ENCODE measurements at places on chromosomes 3 and 15.

DNA sequence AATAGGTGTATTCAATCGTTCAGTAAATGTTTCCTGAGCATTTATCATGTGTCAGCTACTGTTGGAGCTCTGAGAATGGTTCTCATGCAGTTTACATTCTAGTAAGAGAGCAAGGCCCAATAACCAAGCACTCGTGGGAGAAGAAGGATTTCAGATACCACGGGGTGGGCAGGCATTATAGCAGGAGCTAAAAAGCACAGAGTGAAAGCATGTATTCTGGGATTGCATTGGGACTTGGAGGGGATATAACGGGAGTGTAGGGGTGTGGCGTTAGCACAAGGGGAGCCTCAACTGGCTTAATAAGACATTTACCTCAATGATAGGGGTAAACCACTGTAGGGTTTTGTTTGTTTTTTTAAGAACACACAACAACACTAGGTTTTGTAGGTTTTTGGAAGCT is 1.6 kb upstream of the SIAH2 start:
- no peak for DNase-seq

GRCh38 chr3:26515351-26515750 is 107.2 kb upstream of the LRRC3B start:
- DNase-seq: no peak

- DNase-seq: no peak
Observed at GRCh38 chr3:56197991-56198390, 270.3 kb downstream of the ERC2 start.

DNA sequence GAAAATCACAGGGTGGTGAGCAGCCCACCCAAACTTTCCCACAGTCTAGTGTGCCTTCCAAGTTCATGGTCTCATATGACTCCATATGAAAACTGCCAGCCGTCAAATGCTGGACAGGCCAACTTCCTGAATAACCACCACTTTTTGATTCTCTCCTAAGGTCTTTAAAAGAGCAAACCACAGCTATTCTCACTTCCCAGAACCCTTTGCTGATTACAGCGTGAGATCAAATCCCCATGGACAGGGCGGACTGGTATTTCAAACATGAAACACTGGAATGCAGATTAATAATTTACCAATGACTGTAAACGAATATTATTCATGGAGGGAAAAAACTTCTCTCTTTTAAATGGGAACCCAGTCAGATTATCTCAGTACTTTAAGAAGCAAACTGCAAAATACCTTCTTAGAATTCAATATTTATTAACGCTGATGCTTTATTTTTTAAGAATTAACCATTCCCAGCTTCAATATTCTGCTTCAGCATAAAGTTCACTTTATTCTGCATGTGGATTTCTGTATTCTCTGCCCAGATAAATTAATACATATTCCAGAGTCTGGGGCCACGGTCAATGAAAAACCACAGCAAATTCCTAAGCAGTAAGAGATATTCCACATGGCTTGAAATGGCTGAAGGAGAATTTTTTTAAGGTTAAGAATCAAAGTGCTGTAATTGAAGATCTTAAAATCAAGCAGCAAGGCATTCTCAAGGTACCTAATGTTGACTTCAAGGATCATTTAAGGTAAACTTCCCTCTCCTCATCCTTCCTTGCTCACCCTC is 42.9 kb downstream of the MYO1E start:
- no peak for DNase-seq

DNA sequence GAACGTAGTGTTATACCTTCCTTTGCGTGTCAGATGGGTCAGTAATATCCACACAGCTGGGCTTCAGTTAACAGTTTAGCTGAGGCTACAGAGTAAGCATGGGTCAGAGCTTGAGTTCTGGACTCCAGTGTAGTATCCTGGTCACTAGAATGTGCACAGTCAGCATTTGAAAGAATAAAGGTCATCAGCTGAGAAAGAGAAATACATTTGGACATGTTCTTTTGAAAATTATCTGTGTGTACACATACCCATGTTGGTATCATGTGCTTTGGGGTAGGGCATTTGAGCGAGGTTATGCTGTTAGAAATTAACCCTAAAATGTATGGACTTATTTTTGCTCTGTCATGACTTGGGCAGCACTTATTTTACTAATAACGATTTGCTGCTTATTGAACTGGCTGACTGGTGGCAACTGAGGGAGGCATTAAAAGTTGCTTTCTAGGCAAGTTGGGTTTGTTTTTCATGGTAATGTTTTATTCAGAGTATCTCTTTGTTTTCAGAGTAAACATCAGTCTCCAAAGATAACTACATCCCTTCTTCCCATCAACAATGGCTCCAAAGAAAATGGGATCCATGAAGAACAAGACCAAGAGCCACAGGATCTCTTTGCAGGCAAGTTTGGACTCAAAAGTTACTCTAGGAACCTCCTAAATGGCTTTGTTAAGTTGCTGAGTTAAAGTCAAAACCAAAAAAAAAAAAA is 16.4 kb downstream of the SNX1 start:
- no peak for DNase-seq

- DNase-seq: no peak
Observed at GRCh38 chr3:71543371-71544016, 40.0 kb downstream of the FOXP1 start.

- DNase-seq: no peak
Observed at GRCh38 chr3:131907796-131908195, 127.0 kb downstream of the CPNE4 start.

DNA sequence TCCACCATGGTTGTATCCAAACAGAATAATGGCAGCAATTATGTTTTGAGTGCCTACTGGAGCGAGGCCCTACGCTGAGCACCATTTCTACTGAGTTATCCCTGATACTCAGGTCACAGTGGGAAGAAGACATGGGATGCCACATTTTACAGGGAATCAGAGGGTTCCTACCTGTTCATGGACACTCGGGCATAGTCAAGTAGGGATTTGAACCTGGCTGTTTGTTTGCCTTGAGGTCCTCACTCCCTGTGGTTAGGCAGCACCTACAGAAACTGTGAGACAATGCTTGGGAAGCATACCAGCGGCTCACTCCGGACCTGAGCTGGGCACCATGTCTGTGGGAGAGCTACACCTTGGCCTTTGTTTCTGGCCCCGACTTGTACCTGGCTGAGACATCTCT is 390.4 kb downstream of the LRTM1 start:
- DNase-seq: no peak

Data from stimulated activated CD8-positive, alpha-beta memory T cell treated with anti-CD3 and anti-CD28 coated beads, Interleukin-12 subunit alpha, Interleukin-12 subunit beta, amount 100 ng/mL, for 4 hours (primary cell).